ENCODE measurements at places on chromosomes 7 and 10. TPM values are rescaled to one million over a fixed set of nuclear protein-coding genes. Genes with fewer than 3 reads are reported as not detected.

The IRF5 gene
- 0.26 TPM for total RNA-seq

The UPK3BL2 gene
- total RNA-seq, result 1.9 TPM

The ABCC2 gene
- 0.05 TPM for total RNA-seq

The TWIST1 gene
- 24.7 TPM for total RNA-seq

The TBX20 gene
- total RNA-seq, result not detected

The SPDYE8 gene
- not detected for total RNA-seq

The TECTB gene
- total RNA-seq, result 0.05 TPM

The GDF10 gene
- not detected for total RNA-seq

DNA sequence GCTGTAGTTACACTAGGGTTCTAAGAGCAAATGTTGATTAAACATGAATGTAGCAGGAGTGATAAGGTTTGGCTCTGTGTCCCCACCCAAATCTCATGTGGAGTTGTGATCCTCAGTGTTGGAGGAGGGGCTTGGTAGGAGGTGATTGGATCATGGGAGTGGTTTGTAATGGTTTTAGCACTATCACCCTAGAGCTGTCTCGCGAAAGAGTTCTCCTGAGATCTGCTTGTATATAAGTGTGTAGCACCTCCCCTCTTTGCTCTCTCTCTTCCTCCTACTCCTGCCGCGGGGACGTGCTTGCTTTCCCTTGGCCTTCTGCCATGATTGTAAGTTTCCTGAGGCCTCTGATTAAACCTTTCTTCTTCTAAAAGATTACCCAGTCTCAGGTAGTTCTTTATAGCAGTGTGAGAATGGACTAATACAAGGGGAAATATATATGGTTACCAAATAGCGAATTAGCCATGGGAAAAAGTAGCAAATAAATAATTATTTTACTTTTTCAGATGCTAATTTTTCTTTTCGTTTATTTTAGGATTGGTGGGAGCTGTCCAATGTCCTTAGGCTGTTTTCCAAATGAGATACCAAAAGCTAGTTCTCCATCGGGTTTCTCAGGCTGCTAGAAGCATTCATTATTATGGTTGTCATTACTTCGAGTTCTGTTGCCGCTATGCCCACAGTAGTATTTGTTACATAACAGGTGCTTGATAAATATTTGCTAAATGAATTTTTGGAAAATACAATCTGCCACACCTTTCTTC is 58.7 kb downstream of the PTEN start:
- DNase-seq, result peak; percentile 23

GRCh38 chr10:49744924-49745605 is 17.1 kb downstream of the OGDHL start:
- DNase-seq, result no peak

- no peak for DNase-seq
Observed at GRCh38 chr7:111132833-111133232, 41.9 kb downstream of the LRRN3 start.

DNA sequence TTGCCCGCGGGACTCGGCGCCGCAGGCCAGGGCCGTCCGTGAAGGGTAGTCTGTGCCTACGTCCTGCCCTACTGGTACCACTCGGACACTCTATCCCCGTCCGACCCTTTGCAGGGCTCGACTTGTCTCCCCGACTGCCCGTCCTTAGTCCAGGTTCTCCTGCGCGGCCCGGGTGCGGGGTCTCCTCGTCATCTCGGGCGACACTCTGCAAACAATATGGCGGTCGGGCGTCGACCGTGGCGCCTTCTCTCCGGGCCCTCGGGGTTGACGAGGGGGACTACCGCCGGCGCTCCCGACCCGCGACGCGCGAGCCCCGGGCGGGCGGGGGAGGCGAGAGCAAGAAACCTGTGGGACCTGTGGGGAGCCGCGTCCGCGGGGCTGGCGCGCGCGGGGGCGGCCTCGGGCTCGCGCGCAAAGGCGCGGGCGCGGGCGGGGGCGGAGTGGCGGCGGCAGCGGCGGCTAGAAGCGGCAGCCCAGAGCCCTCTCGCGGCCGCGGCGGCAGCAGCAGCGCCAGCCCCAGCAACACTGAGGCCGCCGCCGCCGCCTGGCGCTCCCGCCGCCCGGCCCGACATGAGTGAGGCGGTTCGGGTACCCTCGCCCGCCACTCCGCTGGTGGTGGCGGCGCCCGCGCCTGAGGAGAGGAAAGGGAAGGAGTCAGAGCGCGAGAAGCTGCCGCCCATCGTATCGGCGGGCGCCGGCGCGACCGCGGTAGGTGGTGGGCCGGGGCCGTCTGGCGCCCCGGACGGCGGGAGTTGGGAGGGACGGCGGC is at the start of gene HECTD2:
HECTD2 (plus strand) TSS at position 476 of the 769 bp plus-strand sequence; CDS start at position 571, 95 bp downstream.
- DNase-seq, result peak; percentile 85

DNA sequence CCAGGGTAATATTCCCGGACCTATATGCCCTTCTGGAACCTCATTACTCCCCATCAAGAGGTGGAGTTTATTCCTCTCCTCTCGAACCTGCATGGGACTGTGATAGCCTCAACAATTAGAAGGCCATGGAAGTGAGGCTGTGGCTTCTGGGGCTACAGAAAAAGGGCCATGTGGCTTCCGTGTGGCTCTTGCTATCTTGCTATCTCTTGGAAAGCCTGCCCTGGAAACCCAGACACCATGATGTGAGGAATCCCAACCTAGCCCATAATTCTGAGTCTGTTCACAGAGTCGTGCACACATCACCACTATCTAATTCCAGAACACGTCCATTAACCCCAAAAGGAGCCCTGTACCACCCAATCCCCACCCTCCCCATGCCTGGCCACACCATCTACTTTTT is 20.8 kb upstream of the SH3PXD2A start:
- DNase-seq, result no peak

GRCh38 chr7:45055016-45055415 is 33.8 kb downstream of the NACAD start:
- DNase-seq, result no peak

GRCh38 chr7:101691822-101692384 is 62.8 kb upstream of the MYL10 start:
- DNase-seq, result no peak

DNA sequence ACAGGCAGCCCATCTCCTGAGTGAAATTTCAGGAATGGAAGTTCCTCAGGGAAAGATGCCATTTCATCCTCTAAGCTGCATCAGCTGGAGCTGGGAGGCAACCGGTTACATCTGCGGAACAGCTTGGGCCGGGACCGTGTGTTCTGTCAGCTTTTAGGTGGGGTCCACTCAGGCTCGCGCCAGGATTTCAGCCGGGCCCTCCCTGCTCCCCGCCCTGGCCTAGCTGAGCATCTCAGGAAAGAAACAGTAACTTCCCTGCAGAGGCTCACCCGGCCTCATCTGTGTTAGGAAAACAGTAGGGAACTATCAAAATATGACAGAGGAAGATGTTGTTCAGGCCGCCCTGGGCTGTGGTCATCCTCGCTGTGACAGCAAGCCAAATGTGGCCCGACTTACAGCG is 110.4 kb downstream of the TRIL start:
- no peak for DNase-seq

DNA sequence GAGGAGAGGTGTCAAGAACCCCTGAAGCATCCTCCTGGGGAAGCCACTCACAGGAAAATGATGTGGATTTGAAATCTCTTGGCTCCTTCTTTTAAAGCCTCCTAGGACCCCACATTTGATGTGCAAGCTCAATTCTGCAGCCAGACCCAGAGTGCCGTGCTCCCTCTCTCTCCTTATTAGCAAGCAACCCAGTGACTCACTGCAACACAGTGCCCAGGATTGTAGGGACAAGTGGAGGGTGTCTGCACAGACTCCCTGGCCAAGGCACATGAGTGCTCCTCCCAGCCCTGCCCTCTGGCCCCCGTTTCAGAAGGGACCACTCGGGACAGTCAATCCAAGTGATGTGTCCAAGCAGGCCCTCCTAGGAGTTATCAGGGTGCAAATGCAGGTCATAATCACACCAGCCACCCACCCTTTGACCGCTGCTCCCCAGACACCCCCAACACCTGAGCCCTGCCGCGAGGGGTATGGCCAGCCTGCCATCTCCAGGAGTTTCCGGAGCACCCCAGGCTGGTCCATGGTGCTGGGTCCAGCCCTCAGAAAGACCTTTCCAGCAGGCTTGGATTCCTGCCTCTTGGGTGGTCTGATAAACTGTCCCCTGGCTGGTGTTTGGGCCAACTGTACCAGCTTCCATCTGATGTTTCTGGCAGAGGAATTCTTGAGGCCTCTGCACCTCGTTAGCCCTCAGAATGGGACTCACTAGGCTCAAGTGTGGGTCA is 54.5 kb upstream of the CXCL12 start:
- DNase-seq, result no peak

GRCh38 chr7:71883415-71883814 is 528.7 kb downstream of the CALN1 start:
- DNase-seq, result no peak
